Karpas-422 (cell line): ENCODE measurements at places on chromosomes 2 and 18. TPM values are rescaled to one million over a fixed set of nuclear protein-coding genes. Genes with fewer than 3 reads are reported as not detected.
A peak's percentile ranks its signal among the peaks of the same experiment; 100 is the strongest.

FAM237A gene
- total RNA-seq, result not detected in 2 replicates

PLEK gene
- total RNA-seq, result 224 and 232 TPM in 2 replicates

DNA sequence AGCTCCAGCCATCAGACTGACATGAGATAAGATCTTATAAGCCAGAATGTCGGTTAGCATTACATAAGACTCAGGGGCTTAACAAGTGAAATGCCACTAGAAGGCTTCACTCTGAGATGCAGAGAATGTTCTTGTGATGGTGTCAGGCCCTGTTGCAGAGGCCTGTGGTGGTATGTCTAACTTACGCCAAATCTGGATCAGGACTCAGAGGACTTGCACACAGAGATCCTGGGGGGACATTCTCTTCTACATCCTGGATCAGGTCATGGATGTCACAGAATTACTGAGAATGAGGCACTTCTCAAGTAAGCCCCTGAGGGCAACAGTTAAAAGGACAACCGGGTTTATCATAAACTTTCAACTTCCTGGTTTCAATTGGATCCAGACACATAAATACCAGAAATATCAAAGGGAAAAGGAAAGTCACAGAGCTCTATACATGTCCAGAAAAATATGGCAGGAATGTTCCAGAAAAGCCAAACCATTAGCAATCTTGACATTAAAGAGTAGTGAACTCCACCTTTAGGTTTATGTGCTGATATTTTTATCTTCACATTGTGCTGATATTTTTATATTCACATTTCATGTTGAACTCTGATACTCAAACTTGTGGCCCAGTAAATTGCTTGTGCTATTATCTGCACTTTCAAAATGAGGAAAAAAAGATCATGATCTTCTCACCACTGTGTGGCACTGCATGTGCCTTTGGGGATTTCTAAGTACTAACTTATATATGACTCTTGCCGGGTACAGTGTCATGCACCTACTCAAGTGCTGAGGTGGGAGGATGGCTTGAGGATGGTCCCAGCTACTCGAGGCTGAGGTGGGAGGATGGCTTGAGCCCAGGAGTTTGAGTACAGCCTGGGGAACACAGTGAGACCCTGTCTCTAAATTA, 137.5 kb upstream of the RNF152 start:
- DNase-seq, result peak; percentile 46

DNA sequence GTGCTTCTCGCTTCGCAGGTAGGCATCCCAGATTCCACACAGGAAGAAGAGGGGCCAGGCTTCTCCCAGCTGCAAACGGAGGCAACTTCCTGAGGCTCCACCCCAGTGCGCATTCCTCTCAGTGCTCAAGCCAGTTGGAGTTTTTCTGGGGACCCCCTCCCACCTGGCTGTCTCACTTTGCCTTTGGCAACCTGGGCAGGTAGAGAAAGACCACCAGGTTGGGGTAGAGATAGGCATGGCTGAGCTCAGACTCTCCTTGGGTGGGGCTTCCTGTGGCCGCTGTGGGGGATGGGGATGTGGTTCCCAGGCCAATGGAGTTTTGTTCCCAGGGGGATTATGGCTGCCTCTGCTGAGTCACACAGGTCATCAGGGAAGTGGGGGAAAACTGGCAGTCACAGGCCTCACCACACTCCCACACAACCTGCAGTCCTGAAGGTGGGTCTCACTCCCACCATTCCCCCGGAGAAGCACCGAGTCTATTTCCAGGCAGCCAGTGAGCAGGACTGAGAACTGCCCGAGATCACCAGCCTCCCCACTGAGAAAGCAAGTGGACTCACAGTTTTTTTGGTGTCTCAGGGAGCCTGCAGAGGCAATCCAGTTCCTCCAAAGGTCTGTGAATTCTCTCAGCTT, 38.1 kb downstream of the SLC39A10 start:
- DNase-seq, result no peak

DNA sequence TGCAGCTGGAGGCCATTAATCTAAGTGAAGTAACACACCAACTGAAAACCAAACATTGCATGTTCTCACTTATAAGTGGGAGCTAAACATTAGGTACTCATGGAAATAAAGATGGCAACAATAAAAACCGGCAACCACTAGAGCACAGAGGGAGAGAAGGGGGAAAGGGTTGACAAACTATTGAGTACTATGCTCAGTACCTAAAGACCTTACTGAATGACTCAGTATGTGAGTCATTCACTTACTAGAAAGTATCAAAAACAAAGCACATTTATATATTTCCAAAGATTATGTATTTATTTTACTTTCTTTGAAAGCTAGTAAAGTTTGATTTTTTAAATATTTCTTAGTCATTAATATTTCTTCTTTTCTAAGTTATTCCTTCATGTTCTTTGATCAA, 48.9 kb downstream of the ZNF385B start:
- DNase-seq, result no peak
